ENCODE measurements at places on chromosomes 1 and 21.

DNA sequence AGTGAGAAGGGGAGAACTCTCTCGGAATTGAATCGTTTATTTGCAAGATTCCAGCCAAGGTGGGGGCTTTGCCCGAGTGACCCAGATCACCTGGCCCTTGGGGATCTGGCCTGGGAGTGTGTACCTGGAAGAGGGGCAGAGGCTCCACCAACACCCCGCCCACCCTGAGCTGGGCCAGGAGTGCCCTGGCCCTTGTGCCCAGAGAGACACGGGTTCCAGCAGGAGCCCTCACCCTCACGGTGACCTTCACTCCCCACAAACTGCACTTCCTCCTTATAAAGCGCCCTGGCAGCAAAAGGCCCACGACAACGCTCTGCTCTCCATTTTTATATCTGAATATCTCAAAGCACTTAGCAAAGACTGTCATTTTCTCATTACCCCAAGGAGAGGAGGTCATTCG, 16.6 kb downstream of the CASZ1 start:
- no peak for DNase-seq

GRCh38 chr1:42670425-42670824, 11.8 kb upstream of the YBX1 start:
- no peak for DNase-seq

DNA sequence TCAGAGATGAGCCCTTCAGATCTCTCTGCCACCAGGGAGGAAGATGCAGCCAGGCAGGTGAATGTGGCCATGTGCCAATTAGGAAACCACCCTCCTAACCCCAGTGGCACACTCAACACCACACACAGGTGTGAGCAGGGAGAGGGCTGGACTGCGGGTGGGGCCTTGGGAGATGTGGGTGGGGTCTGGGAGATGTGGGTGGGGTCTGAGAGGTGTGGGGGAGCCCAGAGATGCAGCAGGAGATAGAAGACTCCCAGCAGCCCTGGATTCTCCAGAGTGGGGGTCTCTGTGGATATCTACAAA, 43.2 kb upstream of the COL6A1 start:
- DNase-seq = no peak

DNA sequence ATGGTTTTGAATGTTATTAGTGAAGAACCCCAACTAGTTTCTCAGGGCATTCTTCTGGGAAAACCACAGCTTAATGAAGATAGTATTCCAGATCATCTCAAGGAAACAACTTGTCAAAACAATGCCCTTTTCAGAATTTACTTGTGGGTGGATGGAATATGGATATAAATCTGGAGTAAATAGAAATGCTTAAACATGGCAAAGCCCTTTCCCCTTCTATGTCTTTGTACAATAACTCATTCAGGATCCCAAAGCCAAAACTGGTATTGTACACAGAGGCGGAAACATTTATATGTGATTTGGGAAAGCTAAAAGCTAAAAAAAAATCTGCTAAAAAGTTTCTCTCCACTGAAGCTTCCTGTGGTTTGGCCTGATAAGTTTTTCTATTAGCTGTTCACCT, 55.5 kb upstream of the RGS5 start:
- DNase-seq = no peak

- DNase-seq = no peak
Measured at GRCh38 chr1:47682786-47683350, 245.0 kb downstream of the FOXD2 start.
